ENCODE measurements at places on chromosomes 4 and X.
A peak's percentile ranks its signal among the peaks of the same experiment; 100 is the strongest.

DNA sequence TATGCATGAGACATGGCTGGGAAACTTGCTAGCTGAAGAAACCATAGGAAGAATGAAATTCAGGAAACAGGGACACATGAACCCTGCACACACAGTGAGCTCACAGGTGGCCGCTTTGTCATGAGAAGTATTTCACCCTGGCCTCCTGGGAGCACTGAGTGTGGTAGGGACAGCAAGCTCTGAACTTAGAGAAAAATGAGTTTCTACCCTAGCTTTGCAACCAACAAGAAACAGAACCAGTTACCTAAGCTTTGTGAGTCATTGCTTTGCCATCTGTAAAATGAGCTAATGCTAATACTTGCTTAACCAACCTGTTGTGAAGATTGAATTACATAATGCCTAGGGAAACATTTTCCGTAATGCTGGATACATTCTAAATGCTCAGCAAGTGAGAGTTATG is 206.6 kb upstream of the HS3ST1 start:
- DNase-seq, result no peak

GRCh38 chrX:45347877-45348276 is 147.2 kb upstream of the DIPK2B start:
- DNase-seq, result peak; percentile 10

GRCh38 chr4:139734201-139734874 is 68.7 kb downstream of the MGST2 start:
- DNase-seq, result peak; percentile 56

- no peak for DNase-seq
These were observed 1222.9 kb upstream of the PRKX start for GRCh38 chrX:4936315-4936714.

DNA sequence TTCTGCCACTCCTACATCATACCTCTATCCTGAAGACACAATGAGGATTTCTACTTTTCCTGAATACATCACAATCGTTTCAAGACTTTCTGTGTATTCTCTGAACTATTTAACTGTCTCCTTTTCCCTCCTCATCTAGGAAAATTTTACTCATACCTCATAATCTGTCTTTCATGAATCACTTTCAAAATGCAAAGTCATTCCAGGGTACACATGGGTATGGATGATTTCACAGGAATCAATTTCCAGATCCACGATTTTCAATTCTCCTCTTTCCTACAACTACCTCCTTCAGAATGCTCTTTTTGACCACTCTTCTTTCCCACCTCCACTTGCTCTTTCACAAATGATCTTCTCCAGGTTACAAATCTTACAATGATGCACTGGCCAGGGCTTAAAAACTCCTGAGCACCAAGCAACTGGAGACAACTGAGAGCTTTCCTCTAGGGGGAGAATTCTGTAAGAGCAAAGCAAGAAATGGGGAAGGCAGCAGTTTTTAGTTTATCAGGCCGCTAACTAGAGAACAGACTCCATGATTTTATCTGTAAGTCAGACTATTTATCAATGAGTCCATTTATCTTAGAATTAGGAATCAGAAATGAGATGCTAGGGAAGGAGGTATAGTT is 116.4 kb downstream of the PPP3CA start:
- no peak for DNase-seq

DNA sequence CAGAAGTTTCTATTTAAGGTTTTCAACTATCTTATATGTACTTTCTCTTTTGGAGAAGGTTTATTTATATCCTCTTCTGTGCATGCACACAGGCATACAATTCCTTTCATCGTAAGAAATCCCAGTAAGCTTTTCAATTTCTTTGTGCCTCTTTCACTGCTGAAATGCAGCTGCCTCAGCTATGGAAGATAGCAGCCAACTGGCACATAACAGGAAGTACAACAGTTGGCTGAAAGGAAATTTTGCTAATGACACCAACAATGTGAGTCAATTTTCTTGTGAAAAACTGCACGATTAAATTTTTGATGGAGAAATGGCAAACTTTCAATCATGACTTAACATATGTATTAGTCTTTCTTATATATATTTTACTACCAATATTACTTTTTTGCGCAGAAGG is 74.5 kb upstream of the PAQR3 start:
- no peak for DNase-seq

DNA sequence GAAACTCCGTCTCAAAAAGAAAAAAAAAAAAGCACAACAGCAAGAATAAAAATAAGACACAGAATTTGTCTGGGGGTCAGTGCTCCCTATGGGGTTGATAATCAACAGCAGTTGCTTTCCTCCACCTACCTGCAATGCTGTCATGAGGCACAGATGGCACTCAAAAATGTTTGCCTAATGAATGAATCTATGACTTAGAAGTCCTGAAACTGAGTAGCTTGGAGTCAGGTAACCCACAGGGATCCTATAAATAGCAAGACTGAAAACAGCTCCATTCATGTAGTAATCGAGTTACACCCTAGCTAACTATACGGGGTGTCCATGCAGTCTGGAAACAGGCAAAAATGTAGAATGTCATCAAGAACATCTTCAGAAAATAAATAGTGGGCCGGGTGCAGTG is 19.8 kb upstream of the DDX3X start:
- no peak for DNase-seq

DNA sequence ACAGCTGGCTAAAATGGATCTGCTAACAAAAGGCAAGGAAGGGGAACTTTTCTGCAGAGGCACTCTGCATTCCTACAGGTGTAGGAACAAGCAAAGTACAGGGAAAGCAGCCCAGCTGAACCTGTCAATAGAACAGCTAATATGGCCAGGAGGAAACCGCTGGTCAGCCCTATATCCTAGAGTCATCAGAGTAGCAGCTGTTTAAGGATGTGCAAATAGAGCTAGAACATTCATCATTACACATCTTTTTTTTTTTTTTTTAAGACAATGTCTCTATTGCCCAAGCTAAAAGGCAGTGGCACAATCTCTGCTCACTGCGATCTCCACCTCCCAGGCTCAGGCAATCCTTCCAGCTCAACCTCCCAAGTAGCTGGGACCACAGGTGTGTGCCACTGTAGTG is 163.0 kb downstream of the BTC start:
- DNase-seq, result no peak

DNA sequence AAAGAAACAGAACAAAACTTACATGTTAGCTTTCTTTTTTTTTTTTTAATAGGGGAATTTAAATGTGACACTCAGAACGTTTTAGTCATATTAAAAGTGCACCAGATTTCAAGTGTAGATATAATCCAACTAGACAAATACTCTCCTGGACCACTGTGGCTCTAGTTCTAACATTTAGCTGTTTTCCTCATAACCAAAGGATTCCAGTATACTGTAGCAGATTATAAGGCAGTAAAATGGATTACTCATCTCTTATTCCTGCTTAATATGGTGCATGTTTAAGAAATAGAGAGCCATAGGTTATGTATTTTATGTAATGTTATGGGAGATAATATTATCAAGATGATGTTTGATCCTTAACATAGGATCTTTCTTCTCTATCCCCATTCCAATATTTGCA is 1339.5 kb upstream of the AGA start:
- no peak for DNase-seq

DNA sequence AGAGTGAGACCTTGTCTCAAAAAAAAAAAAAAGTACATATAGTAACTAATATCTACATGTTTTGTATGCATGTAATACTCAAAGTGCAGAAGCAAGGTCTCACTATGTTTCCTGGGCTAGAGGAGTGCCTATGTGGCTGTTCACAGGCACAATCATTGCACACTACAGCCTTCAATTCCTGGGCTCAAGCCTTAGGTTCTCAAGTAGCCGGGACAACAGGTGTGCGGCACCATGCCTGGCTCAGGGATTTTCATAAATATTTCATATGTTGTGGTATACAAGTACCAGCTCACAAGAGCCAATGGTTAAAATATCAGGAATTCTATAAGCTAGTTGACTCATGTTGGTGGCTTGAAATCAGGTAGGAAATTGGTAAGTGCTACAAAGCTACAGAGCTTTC is 94.8 kb downstream of the LARP7 start:
- DNase-seq, result no peak

GRCh38 chr4:18033111-18034085 is 11.8 kb upstream of the LCORL start:
- no peak for DNase-seq

DNA sequence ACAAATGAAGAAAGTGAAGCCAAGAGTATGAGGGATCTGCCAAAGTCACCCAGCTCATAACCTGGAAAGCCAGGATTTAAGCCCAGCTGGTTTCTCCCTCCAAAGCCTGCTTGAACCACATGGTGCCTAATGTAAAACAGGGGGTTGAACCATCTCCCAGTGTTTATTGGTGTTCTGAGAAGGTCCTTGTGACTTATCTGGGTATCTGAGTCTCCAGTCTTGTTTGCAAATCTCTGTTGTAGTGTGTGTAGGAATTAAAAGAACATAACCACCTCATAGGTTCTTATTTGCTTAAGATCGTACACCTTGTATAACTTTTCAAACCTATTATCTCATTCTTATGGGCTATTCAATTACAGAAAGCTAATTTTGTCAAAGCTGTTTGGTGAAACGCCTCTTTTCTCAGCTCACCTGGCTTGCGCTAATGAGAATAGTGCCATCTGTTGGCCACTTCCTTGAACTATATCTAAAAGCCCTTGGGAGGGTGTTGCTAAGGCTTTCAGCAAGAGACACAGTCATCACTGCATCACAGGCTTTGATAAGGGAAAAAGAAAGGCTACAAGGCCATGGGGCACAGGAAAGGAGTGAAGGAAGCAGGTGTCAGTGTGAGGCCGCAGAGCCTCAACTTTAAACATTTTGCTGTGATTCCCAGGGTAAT is 34.0 kb downstream of the ETDB start:
- peak; percentile 59 for DNase-seq

- no peak for DNase-seq
These were observed 912 bp downstream of the CXorf65 start for GRCh38 chrX:71105628-71106027.

DNA sequence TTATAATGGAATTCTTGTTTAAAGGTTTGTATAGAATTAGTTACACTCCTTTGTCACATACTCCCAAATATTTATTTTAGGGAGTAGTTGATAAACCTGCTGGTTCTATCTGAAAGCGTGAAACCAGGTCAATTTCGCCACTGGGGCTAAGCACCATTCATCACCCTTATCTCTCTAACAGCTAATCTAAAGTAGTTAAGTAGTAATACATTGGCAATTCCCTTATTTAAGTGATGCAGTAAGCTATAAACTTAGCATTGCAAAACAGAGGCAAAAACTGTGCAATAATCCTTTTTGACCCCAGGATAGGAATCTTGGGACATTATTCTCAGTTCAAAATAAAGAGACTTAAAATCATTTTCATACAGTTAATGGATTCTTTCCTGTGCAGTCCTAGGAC is 33.7 kb upstream of the PTPN13 start:
- no peak for DNase-seq

- DNase-seq, result peak; percentile 47
These were observed 136.2 kb upstream of the BMPR1B start for GRCh38 chr4:94621491-94622080.

- DNase-seq, result no peak
These were observed 23.2 kb upstream of the SOD3 start for GRCh38 chr4:24772061-24772705.

GRCh38 chrX:78327370-78328086 is at the start of gene CYSLTR1:
Gene CYSLTR1 (minus strand): TSS chrX:78327611. CDS start chrX:78273746, 53,865 bp downstream.
- no peak for DNase-seq

- no peak for DNase-seq
These were observed 67.0 kb upstream of the KLHL13 start for GRCh38 chrX:118183606-118184005.

- DNase-seq, result no peak
These were observed 500.2 kb downstream of the IDS start for GRCh38 chrX:149004936-149005335.

GRCh38 chrX:40734971-40735324 is 394 bp downstream of the MED14 start:
- no peak for DNase-seq

- no peak for DNase-seq
These were observed 38.7 kb downstream of the AASDH start for GRCh38 chr4:56348576-56348975.

DNA sequence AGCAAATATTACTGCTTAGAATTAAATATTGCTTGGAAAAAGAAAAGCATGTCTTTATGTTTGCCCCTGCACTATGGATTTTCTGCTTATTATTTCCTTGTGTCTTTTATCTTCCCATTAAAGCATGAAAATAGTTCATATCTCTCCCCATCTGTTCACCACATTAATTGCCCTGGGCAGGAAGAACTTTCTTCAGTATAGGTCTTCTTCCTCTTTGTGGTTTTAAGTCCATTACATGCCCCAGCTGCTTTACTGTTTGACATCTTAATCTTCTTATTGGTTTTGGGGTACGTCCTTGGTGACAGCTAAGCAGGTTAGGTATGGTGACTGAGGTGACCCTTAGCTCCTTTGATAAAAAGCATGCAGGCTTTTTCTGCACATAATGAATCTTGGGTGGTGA is 157.3 kb downstream of the AASDH start:
- DNase-seq, result no peak

DNA sequence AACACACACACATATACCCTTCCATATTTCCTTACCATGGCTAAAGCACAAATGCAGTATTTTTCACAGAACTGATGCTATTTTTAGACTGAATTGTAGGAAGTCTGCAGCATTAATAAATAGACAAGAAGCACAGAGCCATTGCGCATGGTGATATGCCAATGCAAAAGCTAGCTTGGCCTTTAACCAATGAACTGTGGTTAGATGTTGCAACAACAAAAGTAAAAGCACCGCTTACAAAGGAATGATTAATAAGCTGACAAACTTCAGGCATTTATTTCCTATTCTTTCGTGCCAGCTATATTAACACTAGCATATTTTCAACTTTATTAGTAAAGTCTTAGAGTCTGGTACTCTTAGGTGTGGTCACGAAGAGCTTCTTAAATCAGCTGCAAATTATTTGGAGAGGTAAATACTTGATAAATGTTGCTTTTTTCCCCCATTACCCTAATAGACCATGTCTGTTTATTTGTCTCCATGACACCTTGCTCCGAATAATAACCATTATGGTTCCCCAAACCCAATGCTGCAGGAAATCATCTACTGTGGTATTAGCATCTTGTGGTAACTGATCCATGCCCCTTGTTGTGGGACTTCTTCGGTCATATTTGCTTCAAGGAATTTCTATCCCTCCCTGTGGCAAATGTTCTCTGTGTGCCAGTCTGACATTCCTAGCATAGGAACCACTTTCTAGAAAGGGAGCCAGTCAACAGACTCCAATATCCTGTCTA is 306.1 kb upstream of the TAPT1 start:
- DNase-seq, result peak; percentile 76
